Stimulated activated CD4-positive, alpha-beta T cell treated with anti-CD3 and anti-CD28 coated beads, Interleukin-15, amount 100 ng/mL, for 1 hour (primary cell): ENCODE measurements at places on chromosomes 4 and X.

DNA sequence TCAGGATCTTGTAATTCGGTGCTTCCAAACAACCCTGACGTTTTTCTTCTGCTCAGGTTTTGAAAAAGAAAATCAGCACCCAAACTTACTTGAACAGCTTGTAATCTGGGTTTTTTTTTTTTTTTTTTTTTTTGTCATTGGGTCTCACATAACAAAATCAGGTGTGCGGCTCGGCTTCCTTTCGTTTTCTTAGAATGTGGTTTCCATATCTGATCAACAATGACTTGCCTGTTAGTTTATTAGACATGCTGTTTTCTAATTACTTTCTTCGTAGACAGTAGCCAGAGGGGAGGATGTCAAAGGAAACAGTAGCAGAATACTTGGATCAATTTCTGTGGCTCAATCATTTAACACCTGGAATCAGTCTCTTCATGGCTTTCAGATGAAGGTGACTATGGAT is 890 bp upstream of the FREM3 start:
- DNase-seq = no peak

GRCh38 chr4:76188149-76188548 is 25.5 kb downstream of the SCARB2 start:
- no peak for DNase-seq

- DNase-seq = no peak
These were observed 176.5 kb downstream of the AR start for GRCh38 chrX:67720344-67720743.

DNA sequence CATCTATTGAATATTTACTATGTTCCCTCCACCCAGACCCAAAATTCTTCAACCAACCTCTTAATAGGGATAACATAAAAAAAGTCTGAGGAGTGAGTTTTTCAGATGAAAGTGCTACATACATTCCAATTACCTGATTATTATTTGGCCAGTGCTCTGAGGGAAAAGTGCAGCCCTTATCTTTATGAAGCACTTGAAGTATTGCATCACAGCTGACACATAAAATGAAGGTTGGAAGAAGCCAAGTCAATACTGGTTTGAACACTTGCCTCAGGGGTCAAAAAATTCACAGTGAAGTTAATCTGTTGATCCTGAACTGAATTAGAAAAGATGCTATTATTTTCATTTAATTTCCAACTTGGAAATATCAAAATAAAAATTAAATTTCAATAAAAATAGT is 498.9 kb downstream of the INPP4B start:
- DNase-seq = no peak

- no peak for DNase-seq
These were observed 119.0 kb downstream of the RTL3 start for GRCh38 chrX:78540171-78540570.

GRCh38 chr4:478373-478772 is 20.6 kb downstream of the ZNF721 start:
- DNase-seq = no peak
